H1 (cell line): ENCODE measurements at places on chromosomes 5 and 9. TPM values are rescaled to one million over a fixed set of nuclear protein-coding genes. Genes with fewer than 3 reads are reported as not detected.

Gene FCN2
- polyA plus RNA-seq: not detected in 2 replicates

Gene CNTFR
- polyA plus RNA-seq: 4.2 and 5.4 TPM in 2 replicates

Gene CDH9
- polyA plus RNA-seq: 0.57 and 1.0 TPM in 2 replicates

Gene RANBP3L
- polyA plus RNA-seq: not detected in 2 replicates

Gene CER1
- 0.26 and 0.28 TPM in 2 replicates for polyA plus RNA-seq
